T-helper 1 cell (primary cell): ENCODE measurements at places on chromosomes 6 and 20.

DNA sequence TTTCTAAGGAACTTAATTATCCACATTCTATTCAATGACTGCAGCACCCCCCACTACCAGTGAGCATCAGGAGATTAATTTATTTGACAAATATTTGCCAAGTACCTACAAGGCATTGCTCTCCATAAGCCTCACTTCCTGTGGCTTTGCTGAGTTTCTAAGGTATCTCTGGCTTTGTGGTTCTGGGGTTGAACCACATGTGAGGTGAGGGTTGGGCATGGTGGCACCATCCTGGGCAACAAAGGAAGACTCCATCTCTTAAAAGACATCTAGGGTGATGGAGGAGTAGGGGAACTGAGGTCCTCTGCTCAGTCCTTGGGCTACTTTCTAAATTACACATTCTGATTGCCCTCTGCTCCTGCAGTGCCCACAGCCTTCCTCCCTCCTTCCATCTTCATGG, 25.5 kb upstream of the WFDC2 start:
- DNase-seq = no peak

DNA sequence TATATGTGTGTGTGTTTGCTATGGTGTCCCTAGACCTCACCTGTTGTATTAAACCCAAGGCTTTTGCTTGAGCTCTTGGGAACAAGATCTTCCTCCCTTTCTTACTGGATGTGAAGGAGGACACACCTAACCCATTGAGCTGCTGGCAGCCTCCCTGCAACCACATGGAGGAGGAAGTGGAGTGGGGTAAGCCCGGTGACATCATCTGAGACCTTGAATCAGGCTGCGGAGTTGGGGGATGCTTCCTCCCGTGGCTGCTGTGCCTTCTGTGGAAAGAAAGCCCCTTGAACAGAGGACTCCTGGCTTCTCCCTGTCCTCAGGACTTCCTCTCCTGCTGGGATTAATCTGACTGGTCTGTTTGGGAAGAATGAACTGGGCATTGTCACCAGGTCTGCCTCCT, 3.3 kb downstream of the CST11 start:
- DNase-seq = no peak

GRCh38 chr6:77228279-77228678, 235.0 kb downstream of the HTR1B start:
- DNase-seq = no peak

DNA sequence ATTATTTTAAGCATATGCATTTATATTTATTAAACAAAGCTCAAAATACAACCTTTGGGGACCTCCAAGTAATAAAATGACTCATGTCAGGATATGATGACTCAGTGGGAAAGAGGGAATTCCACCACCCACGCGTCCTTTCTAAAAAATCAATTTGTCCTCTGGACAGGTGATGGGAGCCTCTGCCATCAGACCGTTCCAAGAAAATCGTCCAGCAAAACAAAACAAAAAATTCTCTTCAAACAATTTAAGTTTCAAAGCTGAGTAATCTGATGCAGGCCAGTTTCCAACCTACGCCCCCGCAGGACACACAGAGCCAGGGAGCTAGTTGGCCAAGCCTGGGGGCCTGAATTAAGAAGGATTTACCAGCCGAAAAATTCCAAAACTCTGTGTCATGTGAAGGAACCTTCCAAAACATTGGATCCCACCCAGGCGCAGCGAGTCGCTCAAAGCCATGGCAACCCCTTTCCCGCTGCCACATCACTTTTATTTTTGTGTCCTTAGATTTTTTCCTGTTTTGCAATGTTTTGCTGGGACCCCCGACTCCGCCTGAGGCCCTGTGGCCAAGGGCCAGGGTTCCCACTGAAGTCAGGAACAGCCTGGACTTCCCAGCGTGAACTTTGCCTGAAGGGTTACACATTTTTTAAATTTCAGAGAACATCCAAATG, 95.3 kb downstream of the NFATC2 start:
- no peak for DNase-seq

GRCh38 chr20:40584130-40584809, 104.8 kb downstream of the MAFB start:
- no peak for DNase-seq

GRCh38 chr20:48830826-48831318, 3.1 kb upstream of the PREX1 start:
- no peak for DNase-seq

DNA sequence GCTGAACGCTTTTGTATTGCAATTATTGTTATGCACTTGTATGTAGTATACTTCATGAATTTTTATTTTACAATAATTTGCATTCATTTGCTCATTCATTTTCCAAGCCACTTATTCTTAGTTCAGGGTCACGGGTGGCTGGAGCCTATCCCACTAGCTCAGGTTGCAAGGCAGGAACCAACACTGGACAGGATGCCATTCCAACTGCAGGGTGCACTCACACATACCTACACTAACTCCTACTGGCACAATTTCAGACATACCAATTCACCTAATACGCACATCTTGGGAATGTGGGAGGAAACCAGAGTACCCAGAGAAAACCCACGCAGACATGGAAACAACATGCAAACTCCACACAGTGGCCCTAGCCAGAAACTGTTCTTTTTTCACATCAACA, 61.8 kb downstream of the LMBRD1 start:
- no peak for DNase-seq

DNA sequence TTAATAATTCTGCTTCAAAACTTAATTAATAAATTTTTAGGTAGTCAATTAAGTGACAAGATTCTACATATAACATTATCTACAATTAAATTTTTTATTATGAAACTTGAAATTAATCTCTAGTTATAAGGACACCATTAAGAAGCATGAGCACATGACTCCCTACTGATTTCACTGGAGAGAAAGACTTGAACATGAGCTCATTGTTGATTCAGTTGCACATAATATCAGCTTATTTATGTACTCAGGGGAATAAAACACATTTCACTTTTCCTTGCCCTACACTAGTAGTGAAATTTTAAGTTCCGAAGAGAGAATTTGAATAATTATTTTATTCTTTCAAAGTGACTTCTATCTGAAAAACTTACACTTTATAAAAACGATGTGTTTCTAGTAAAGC, 370.2 kb upstream of the EPHA7 start:
- DNase-seq = no peak

- DNase-seq = no peak
Observed at GRCh38 chr20:63602321-63602720, 24.6 kb downstream of the GMEB2 start.

GRCh38 chr20:8330785-8331695, 199.0 kb downstream of the PLCB1 start:
- no peak for DNase-seq

GRCh38 chr6:9405369-9405768, 970.0 kb upstream of the SLC35B3 start:
- no peak for DNase-seq

GRCh38 chr20:36629719-36630681, 16.0 kb downstream of the SLA2 start:
- DNase-seq = peak; percentile 35

DNA sequence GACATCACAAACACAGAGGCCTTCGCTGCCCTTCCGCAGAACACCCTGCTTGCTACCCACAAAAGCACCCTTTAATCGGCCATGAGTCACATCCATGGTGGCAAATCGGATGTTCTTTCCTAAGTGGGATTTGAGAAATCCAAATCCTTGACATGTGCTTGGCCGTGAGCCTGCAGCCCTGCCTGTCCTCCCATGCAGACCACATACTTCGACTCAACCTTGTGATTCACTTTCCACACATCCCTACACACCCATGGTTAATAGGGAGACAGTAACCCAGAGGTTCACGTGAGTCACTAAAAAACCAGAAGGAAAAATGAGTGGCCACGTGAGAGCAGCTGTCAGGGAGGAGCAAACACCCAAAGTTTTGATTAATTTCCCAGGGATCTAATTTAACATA, 19.4 kb downstream of the RAMACL start:
- no peak for DNase-seq

- no peak for DNase-seq
Observed at GRCh38 chr6:93677264-93677965, 258.1 kb upstream of the EPHA7 start.

DNA sequence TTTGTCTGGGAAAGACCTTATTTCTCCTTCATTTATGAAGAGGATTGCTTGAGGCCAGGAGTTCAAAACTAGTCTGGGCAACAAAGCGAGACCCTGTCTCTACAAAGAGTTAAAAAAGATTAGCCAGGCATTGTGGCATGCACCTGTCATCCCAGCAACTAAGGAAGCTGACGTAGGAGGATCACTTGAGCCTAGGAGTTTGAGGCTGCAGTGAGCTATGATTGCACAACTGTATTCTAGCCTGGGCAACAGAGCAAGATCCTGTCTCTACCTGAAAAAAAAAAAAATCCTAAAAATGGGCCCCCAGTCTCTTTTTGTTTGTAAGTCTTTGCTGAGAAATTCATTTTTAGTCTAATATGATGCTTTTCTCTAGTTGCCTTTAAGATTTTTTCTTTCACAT, 29.2 kb upstream of the EIF2S2 start:
- DNase-seq = no peak

- no peak for DNase-seq
Observed at GRCh38 chr6:5025911-5026819, 22.3 kb upstream of the RPP40 start.

DNA sequence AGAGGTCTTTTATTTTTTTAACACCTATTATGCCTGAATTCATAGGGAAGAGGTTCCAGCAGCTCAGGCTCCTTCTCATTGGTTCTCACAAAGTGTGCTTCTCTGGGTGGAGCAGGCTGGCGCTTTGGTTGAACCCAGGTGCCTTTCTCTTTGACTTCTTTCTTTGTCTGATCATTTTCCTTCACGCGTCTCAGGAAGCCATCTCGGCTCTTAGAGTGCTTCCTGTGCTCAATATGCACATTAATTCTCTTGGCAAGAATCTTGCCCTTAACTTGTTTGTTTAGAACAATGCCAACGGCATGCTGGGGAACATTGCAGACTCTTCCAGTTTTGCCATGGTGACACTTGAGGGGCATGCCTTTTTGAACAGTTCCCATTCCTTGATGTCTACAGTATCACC, 44.2 kb upstream of the RNF24 start:
- DNase-seq = no peak

- DNase-seq = no peak
Observed at GRCh38 chr6:111068866-111069234, 18.5 kb upstream of the SLC16A10 start.

GRCh38 chr20:22797103-22797502, 212.7 kb upstream of the FOXA2 start:
- DNase-seq = no peak

- DNase-seq = no peak
Observed at GRCh38 chr6:48744948-48745347, 634.0 kb upstream of the PTCHD4 start.

- no peak for DNase-seq
Observed at GRCh38 chr6:92892626-92893170, 526.7 kb downstream of the EPHA7 start.

GRCh38 chr6:123118811-123119210, 122.8 kb downstream of the CLVS2 start:
- DNase-seq = no peak

DNA sequence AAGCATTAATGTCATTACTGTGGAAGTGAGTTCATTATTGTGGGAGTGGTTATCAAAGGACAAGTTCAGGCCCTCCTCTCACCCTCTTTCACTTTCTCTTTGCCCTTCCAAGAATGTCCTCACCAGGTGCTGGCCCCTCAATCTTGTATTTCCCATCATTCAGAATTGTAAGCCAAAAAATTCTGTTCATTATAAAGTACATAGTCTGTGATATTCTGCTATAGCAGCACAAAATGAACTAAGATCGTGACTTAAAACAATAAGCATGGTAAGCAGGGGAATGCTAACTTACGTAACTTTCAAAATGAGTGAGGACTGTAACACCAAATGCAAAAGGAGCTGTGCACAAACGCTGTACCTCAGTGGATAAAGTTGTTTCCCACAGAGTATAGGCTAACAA, 515.7 kb upstream of the BTBD3 start:
- no peak for DNase-seq

- no peak for DNase-seq
Observed at GRCh38 chr6:87698547-87699006, 3.5 kb downstream of the AKIRIN2 start.

DNA sequence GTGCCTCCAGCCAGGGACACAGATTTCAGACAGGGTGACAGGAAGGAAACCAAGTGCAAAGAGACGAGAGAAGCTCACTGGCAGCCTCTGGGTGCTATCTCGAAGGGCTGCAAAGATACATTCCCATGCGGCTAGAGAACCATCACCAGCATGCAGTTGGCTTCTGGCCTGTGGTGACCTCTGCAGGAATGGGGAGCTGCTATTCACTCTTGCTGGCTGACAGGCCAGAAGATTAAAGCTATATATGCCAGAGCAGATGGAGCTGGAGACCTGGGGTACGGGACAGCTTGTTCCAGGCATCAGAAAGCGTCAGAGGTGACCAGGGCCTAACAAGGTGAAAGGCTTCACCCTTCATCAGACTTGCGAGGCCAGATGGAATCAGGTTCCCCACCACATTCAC, 20.0 kb downstream of the MAP1LC3A start:
- DNase-seq = no peak
